Kidney capillary endothelial cell (primary cell): ENCODE measurements at places on chromosomes 7 and 10.

GRCh38 chr10:31774299-31774900 lies 154.2 kb downstream of the ARHGAP12 start:
- no peak for DNase-seq

DNA sequence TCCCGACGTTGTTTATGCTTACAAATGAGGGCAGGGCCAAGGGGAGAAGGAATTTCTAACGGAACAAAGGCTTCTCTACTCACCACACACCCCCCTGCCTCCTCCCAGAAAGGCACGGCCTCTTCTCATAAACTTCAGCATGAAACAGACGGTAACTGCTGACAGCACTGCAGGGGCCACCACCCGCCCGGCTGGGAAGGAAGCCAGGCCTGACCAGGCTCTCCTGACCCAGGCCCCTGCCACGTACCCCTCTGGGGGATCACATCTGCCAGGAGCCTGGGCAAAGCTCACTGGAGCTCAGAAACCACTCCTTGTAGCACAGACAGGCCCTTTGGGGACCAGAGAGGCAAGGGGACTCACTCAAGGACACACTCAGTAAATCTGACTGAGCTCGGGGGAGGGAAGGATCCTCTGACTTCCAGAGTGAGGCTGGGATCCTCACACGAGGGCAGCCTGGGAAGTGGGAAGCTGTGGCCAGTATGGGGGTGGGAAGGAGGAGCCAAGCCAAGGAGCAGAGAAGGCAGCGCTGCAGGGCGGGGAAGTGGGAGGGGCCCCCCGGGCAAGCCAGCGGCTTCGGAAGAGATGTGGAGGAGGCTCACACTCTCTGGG lies 46.1 kb downstream of the ZCCHC24 start:
- peak; percentile 49 for DNase-seq

DNA sequence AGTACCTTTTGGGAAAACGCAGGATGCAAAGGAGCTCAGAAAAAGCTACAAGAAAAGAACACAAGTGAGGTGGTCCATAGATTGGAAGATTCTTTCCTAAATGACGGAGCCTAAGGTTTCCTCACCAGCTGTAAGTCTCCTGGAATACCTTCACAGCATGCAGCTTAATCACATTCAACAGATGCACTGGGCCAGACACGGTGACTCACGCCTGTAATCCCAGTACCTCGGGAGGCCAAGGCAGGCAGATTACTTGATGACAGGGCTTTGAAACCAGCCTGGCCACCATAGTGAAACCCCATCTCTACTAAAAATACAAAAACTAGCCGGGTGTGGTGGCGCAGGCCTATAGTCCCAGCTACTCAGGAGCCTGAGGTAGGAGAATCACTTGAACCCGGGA lies 228.7 kb downstream of the FRMD4A start:
- DNase-seq, result no peak

DNA sequence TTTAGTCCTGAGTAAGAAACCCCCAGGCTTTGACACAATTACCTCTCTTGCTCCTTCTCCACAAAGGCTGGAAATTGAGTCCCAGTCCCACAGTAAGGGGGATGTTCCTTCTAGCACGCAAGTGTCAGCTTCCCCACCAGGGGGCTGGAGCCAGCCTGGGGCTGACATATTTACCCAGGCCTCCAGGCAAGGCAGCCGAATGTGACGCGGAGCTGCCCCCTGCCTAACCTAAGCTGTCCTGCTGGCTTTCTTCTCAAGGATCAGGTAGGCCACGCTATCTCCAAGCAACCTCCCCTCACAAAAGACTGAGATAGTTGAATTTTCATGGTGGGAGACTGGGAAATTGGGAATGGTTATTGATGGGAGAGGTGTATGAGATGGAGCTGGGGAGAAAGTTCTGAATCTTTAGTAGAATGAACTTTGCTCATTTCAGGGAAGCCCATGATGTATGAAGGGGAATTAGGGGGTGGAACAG lies 19.2 kb upstream of the BMPER start:
- DNase-seq, result no peak

- no peak for DNase-seq
These were observed 24.5 kb upstream of the GRB10 start for GRCh38 chr7:50807026-50807730.

- DNase-seq, result no peak
These were observed 375.8 kb upstream of the AKR1E2 start for GRCh38 chr10:4450169-4450568.

GRCh38 chr7:70788276-70788675 lies 343.7 kb upstream of the GALNT17 start:
- no peak for DNase-seq

DNA sequence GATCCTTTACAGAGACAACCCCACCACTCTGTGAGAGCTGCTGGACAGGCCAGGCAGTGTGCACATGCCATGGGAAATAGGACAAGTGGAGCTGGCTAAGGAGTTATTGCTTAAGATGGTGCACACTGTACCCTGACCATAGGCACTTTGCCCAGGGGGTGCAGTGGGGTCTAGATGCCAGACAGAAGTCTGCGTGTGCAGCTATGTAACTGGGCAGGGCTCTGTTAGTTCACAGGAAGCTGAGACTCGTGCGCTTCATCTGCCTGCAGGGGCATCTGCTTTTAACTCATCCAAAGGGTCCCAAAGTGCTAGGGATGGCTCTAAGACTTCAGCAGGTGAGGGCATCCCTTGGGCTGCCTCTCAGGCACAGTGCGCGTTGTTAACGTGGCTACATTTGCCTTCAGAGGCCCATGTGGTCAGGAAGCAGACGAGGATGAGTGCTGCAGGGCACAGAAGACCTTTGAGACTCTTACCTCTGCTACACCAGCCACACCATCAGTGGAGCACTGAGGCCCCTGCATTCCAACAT lies 77.7 kb upstream of the GPR26 start:
- DNase-seq, result no peak

- DNase-seq, result no peak
These were observed 127.3 kb downstream of the ARHGAP22 start for GRCh38 chr10:48477616-48478015.

- DNase-seq, result no peak
These were observed 100.0 kb upstream of the AMPH start for GRCh38 chr7:38731215-38731614.

DNA sequence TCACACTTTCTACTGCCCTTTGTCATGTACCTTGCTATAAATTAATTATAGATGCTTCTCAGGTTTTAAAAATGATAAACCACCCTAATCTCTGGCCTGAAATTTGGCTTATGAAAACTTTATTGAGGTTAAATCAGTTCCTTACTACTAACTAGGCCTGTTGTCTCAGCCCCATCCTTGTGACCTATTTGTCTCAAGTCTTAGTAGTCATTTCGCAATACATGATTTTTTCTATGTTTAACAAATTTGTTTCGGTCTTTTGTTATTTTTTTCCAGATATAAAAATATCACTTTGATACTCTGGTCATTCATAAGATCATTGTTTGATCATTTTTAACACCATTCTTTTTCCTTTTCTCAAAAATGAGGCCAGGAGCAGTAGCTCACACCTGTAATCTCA lies 411.6 kb downstream of the GFRA1 start:
- DNase-seq, result no peak

DNA sequence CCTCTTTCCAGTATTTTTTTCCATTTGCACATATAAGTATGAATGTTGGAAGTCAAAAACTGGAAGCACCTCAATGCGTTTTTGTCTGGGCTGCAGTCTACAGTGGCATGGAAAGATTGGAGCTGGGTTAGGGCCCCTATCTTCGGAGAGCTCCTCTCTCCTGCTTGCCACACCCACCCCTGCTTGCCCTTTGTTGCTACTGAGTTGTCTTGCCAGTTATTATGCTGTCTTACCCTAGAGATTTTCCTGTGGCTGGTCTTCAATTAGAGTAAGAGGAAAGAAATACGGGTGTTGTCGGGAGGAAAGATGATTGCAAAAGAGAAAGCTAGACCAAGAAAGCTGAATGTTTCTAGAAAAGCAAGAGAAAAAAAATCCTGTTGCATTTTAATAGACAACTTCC lies 228.9 kb upstream of the CELF2 start:
- DNase-seq, result no peak

- peak; percentile 52 for DNase-seq
These were observed 81.6 kb upstream of the PFKP start for GRCh38 chr10:2985729-2986232.

DNA sequence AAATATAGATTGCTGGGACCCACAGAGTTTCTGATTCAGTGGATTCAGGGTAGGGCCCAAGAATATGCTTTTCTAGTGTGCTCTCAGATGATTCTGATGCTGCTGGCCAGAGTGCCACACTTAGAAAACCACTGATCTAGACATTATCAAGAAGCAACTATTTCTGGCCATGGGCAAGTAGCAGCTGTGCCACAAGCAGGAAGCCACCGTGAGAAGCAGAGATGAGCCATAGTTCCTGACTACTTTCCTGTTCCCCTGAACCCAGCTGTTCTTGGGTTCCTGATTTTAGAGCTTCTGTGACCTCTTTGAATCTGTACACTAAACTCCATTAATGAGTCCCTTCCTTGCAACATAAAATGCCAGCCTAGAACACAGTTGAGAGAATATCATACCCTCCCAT lies 38.1 kb upstream of the PIK3AP1 start:
- peak; percentile 72 for DNase-seq

DNA sequence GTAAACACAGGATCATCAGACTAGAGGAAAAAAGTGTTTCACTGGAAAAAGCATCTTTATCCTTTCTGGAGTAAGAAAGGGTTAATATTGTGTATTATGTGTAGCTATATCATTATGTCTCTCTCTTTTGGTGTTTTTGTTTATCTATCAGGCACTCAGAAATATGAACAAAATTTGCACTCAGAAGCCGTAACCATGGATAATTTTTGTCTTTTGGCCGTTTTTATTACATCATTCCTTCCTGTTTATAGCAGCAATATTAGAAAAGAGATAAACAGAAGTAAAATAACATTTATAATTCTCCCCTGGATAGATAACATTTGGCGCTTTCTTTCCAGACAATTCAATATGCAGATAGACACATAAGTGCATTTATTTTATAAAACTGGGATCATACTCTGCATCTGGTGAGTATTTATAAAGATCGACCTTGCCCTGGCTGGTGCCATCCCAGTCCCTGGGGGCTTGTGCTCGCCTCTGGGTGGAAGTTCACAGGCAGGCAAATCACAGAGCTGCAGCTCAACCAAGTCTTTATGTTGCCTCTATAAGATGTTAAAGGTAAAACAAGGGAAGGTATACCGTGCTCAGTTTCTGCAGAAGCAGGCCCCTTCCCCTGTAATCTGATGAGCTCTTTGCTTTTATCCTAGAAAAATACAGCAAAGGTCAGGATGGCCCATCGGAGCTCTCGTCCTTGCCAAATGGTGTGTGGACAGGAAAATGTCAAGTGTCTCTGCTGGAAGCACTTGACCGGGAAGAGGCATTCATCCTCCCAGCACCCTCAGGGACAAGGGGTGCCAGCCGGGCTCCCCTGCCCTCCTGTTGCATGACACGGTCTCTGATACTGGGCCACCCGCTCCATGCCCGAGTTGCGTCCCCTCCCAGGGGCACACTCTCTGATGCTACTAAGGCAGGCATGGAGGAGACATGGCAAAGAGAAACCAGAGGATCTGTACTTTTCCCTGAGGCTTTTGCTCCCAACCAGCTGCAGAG lies 43.9 kb downstream of the PYROXD2 start:
- DNase-seq, result no peak

GRCh38 chr10:60444494-60445064 lies 54.9 kb upstream of the ANK3 start:
- peak; percentile 47 for DNase-seq

DNA sequence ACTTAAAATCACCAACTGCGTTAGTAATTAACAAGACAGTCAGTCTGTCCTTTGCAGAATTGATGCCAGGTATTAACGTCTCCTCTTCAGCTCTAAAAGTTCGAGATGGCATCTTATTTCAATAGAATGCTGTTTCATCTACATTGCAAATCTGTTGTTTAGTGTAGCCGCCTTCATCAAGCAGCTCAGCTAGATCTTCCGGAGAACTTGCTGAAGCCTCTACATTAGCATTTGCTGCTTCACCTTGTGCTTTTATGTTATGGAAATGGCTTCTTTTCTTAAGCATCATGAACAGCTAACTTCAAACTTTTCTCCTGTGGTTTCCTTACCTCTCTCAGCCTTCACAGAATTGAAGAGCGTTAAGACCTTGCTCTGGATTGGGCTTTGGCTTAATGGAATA lies 95.5 kb upstream of the FAM20C start:
- DNase-seq, result no peak

GRCh38 chr10:96401036-96401435 lies 42.2 kb upstream of the OPALIN start:
- DNase-seq, result no peak

GRCh38 chr7:98930464-98930863 lies 52.1 kb downstream of the TRRAP start:
- DNase-seq, result no peak

GRCh38 chr10:117004227-117005025 lies 561 bp downstream of the SHTN1 start:
- DNase-seq, result peak; percentile 18

DNA sequence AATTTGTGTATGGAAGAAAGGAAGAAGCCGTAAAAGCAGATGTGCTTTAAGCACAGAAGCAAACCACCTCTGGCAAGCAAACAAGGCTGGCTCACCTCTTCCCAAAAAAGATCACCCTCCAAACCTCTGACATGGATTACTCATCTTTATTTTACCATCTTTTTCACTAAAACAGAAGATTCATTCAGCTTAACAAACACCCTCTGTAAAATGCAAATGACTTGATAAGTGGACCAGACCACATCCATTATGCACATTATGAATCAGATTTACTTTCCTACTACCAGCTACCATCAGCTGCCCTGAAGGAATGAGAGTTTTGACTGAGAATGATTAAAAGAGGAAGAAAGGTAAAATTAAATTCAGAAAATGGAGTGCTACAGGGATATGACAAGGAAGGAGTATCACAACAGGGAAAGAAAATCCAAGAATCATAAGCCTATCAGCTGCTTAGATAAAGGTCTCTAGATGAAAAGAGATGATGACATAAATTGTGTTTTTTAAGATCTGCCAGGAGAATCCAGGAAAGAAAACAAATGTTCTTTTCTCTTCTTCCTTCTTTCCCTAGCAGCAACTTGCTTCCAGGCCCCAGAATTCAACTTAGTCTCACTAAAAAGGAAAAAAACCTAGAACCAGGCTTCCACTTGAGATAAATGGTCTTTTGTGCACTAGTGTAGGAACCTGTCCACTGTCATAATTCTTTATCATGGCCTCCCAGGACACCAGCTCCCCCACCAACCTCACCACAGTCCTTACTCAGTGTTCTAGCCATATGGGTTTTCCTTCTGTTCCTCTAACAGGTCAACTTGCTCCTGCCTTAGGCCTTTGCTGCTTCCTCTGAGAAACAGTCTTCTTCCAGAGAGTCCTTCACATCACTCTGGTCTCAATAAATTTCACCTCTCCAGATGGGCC lies 47.4 kb downstream of the JAZF1 start:
- no peak for DNase-seq
